ENCODE measurements at places on chromosomes 11 and 22.

DNA sequence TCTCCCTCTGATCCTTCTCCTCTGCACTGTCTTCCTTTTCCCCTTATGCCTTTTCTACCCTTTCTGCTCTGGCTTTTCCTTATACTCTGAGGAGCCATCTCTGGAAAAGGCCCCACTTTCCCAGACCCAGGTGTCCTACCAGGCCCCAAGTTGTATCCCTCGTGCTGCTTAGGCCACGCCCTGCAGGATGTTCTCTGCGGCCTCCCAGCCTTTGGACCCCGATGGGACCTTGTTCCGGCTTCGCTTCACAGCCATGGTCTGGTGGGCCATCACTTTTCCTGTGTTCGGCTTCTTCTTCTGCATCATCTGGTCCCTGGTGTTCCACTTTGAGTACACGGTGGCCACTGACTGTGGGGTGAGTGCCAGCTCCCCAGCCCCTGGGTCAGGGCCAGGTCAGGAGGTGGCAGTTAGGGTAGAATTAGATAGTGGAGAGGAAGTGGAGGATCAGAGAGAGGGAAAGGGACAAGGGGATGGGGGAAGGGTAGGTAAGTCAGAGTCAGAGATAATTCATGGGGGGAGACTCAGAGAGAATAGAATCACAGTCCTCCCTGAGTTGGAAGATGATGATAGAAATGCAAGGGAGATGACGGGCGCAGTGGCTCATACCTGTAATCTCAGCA lies 8.9 kb downstream of the PGAP2 start:
- no peak for DNase-seq

GRCh38 chr11:76408171-76408965 lies 27.2 kb downstream of the GVQW3 start:
- no peak for DNase-seq

- no peak for DNase-seq
Measured at GRCh38 chr22:25091458-25091857, 108.2 kb upstream of the CRYBB3 start.

DNA sequence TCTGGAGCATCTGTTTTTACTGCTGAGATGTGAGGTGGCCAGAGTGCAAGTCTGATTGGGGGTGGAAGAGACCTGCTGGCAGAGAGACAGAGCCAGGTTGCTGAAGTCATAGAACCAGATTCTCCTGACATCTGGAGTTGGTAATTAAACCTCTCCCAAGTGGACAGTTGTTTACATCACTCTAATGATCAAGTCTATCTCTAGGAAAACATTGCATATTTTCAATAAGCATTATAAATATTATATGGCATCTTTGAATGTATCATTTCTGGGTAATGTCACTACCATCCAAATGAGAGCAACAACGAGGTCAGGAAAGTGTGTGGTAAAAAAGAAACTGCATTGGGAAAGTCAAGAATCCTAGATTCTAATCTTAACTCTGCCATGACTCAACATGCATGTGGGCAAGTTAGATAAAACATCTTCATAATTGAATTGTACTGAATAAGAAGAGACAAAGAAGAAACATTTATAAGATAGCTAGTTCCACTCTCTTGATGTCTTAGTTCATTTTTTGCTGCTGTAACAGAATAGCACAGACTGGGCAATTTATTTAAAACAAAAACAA lies 351.2 kb upstream of the API5 start:
- no peak for DNase-seq

- DNase-seq: no peak
Measured at GRCh38 chr11:79959318-79959717, 518.5 kb upstream of the TENM4 start.

- no peak for DNase-seq
Measured at GRCh38 chr11:115502636-115503082, 1.6 kb downstream of the CADM1 start.

DNA sequence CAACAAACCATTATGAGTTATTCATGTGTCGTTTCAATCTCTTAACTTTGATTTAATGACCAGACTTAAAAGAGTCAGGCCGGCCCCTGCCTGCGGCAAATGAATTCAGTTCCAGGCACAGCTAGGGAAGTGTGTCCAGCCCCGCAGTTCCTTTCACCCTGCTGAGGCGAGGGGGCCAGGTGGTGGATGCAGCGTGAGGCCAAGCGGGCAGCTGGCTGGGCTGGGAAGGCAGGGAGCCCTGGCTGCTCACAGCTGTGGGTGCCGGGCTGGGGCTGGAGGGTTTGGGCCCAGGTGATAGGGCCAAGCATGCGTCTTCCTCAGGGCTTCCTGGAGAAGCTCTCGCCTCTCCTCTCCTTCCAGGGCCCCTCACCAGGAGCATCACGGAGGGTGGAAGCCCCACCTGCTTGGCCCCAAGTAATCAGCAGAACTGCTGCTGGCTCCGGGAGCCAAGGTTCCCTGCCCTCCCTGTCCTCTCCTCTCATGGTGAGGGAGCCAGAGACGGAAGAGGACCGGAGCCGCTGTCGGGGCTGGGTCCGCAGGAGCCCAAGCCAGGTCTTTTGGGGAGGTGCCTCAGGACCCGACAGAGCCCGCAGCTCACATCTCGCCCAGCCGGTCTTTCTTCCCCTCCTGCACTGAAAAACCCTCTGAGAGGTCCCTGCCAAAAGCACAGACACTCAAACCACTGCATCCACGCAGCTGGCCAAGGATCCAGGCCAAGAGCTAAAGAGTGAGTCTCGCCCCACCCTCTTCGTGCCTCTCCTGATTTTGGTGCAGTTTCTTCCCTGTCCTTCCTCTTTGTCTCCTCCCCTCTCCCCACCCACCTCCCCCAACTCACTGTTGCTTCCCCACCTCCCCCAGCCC lies 97.0 kb downstream of the ST3GAL4 start:
- DNase-seq: no peak

DNA sequence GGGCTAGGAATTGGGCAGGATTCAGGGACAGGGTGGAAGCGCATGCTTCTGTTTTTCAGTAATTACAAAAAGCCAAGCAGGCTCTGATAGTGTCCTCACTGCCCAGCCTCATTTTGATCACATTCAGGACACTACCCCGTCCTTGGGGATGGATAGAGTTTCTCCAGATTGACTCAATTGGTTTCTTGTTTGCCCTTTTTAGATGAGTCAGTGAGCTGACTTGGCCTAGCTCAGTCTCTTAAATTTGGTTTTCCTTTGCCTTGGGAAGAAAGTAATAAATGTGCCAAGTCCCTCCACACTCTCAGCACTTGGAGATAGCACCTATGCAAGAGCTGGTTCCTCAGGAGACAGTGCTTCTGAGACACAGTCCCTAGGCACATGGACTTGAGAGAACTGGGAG lies 25.5 kb downstream of the DKK3 start:
- no peak for DNase-seq

DNA sequence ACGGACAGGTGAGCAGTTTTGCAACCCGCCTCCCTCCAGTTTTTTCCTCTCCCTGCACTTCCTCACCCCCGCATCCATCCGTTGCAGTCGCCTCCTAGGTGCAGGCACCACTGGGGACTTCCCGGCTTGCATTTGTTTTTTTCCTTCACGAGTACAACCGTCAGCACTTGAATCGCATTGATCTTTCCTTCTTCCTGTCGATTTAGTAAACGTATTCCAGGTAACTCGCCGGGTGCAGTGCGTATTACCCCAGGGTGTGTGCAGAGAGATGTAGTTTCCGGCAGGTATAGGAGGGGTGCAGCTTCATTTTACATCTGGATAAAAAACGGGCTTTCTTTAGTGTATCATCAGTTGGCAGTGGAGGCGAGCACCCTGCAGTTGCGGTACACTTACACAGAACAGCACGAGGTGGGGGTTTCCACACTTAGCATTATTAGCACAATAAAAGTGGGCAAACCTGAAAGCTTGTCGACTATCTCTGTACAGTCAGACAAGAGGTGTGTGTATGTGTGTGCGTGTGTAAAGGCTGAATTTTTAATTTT lies at the start of gene SORL1-AS1:
Gene SORL1-AS1, minus strand, starts transcription at position 359 of the 542 bp plus-strand sequence.
- no peak for DNase-seq

DNA sequence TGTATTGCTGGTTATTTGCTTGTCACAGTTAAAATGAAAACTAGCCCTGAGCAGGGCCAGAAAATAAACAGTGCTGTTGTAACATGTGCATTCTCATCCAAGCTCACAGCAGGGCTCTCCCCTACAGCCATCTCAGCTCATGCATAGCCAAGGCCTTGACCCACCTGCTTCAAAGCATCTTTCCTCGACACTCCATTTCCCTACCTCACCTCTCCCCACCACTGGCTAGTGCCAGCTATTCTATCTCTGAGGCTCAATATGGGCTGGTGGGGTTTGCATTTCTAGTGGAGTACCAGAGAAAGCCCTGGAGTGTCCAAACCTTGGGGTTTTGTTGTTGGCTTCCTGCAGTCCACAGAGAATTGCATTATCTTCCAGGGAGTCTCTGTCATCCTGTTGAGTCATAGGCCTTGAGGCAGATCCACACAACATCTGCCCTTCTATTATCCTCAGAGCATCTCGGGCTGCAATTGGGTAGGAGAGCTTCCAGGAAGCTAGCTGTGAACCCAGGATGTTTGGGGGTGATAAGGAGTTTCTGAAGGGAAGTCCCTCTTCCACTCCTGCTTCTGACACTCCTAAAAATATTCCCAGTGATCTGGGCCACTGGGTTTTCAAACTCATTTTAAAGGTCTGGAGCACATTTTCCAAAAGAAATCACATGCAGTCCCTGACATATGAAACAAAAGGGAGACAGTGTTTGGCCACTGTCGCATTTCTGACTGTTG lies 36.1 kb upstream of the AMOTL1 start:
- no peak for DNase-seq

DNA sequence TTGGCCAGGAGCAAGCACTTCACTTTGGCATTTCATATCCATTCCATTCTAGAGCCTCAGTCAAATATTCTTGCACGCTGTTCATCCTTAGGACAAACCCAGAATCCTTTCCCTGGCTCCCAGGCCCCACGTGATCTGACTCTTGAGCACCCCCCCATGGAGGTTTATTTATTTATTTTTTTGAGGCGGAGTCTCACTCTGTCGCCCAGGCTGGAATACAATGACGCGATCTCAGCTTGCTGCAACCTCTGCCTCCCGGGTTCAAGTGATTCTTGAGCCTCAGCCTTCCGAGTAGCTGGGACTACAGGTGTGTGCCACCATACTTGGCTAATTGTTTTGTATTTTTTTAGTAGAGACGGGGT lies 12.7 kb upstream of the TSGA10IP start:
- no peak for DNase-seq

- DNase-seq: no peak
Measured at GRCh38 chr11:124896821-124897391, 759 bp downstream of the ROBO4 start.

DNA sequence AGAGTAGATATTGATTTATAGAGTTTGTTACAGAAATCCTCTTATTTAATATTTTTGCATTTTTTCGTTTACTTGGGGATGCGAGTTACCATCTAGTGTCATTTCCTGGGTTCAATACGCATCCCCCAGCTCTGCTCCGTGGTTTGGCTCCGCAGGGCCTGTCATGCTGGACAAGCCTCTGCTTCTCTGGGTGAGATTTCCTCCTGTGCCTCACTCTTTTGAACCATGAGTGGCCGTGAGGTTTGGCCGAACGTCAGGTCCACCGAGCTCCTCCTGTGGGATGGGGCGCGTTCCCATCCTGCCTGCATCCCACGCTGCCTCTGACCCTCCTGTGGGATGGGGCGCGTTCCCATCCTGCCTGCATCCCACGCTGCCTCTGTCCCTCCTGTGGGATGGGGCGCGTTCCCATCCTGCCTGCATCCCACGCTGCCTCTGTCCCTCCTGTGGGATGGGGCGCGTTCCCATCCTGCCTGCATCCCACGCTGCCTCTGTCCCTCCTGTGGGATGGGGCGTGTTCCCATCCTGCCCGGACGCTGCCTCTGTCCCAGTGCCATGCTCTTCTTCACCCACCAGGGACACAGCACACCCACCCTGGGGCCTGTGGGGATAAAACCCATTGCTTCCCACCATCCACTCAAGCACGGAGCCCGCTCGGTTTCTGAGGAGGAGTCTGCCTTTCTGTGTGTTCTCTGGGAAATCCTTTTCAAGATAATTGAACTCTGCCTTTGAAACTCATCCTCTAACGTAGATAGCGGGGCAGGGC lies 506.8 kb downstream of the BRD1 start:
- no peak for DNase-seq

DNA sequence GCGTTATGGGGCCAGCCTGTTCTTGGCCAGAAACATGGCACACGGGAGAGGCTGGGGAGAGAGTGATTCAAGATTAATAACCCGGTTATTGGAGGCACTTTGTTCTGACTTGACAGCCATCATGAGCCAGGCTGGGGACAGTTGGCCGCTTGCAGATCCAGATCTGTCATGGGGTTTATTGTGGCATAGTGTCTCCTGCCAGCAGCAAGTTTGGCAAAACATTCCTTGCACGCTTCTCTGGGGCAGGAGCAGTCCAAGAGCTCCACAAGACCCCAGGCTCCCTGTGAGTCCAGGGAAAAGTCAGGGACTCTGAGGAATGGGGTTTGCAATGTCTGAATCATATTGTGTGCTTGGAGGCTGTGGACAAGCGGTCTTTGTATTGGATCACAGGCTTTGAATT lies 270.4 kb downstream of the MIAT start:
- no peak for DNase-seq

- DNase-seq: no peak
Measured at GRCh38 chr11:7079545-7080135, 9.2 kb upstream of the RBMXL2 start.

DNA sequence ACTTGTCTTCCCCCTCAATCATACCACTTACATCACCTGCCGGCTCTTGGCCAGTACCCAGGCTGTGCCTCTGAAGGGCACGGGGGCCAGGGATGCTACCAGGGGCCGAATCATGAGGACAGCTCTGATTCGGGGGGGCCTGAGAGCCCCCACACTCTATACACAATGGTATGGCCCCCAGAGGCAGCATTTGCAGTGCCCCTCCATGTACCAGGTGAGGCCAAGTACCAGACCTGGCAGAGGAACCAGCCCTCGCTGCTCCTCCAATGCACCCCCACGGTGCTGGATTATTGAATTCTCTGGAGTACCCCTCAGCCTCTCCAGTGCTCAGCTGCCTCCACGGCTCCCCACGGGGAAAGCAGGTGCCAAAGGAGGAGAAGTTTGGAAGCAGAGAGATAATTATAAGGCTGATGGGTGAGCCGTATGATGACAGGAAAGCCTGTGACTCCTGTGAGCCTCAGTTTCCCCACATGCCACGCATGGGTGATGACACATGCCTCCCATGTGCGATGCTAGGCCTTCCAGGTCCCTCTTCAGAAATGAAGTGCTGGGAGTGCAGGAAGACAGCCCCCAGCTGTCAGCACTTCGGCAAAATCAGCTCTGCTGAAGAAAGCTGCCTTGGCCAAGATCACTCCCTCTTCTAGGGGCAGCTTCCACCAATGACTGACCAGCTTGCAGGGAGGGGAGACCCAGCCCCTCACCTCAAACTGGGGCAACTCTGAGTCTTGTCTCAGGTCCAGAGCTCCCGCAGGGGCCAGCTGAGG lies 69.9 kb downstream of the THAP12 start:
- no peak for DNase-seq

GRCh38 chr11:62273284-62273683 lies 3.3 kb downstream of the SCGB2A2 start:
- no peak for DNase-seq

GRCh38 chr11:10377183-10377582 lies 72.3 kb downstream of the ADM start:
- no peak for DNase-seq

DNA sequence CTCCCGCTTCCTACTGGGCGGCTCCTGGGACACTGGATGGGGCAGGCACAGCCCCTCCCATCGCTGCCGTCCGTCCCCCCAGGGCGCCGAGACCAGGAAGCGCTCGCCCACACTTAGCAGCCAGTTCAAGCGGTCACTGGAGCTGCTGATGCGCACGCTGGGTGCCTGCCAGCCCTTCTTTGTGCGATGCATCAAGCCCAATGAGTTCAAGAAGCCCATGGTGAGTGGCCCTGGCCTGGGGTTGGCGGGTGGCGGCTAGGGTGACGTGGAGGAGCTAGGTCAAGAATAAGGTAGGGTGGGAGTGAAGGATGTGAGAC lies 44.6 kb downstream of the MYO7A start:
- no peak for DNase-seq

- DNase-seq: no peak
Measured at GRCh38 chr11:7168741-7168990, 79.9 kb downstream of the RBMXL2 start.
